Activated T-cell treated with anti-CD3 and anti-CD28 coated beads for 1 hour (primary cell): ENCODE measurements at places on chromosomes 4 and X.
A peak's percentile ranks its signal among the peaks of the same experiment; 100 is the strongest.

DNA sequence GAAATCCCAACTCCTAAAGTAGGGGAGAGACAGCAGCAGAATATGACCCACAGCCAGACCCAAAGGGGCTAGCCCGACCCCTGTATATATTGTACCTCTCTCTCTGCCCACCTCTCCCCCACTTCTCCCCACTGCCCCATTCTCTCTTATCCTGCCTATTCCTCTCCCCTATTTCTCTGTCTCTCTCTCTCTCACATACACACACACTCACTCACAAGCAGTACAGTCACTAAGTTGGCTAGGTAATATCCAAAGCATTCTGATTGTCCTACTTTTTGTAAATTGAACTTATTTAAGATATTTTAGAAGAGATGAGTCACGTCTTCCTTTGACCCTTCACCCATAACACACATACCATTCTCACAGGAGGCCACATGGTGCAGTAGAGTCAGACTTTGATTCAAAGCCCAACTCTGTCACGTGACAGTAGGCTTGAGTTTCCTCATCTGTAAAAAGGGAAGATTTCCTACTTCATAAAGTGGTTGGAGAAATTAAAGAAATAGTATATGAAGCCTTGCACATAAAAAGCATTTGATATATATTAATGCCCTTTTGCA, 29.5 kb downstream of the SRPX2 start:
- no peak for DNase-seq

DNA sequence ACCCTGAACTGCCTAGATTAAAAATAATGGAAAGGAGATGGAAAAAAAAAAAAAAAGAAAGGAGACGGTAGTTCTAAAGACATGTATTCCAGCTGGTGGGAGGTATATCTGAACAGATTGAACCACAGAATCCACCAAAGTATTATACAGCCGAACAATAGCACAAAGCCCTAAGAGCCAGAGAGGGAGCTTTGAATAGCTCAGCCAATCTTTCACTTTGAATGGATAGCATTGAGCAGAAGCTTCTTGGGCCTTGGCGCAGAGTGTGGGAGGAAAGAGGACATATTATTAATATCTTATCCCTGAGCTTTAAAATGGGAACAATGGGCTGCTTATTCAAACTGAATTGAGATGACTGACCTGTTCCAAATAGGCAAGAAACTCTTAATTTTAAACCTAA, 147.8 kb upstream of the PAQR3 start:
- DNase-seq, result no peak

- no peak for DNase-seq
These were observed 1.2 kb upstream of the CDK16 start for GRCh38 chrX:47217121-47217851.

DNA sequence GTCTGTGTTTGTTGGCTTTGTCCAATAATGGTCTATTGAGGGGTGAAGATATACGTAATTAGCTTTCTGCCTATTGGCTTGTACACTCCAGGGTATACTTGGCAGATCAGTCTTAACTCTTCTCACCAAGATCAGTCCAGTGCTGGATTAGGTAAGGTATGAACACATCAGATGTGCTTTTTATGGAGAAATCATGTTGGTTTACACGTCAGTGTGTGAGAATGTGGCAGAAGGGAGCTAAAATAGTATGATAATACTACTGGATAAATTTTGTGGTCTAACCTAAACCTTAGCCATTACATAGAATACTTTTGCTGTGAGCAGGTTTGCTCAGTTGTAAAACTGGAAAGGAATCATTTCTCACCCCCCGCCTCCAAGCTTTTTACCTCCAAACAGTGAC, 4.2 kb downstream of the PDHA1 start:
- DNase-seq, result no peak

DNA sequence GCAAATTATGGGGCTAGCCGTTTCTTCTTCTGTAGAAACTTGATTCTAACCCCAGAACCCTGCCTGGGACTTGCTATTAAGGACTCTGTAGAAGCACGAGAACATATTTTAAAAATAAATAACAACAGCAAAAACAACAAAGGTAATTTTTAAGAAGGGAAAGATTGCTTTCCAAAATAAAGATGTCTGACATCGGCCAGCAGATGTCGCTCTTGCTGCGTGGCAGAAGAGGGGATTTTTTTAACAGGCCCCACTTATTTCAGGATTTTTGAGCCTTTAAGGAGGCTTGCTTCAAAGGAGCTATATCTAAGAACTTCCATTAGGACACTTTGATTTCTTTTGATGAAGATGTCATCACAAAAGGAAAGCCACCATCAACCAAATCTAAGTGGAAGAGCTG, 62.8 kb upstream of the EGFL6 start:
- DNase-seq, result peak; percentile 42

GRCh38 chrX:106220177-106220576, 52.1 kb downstream of the PWWP3B start:
- DNase-seq, result no peak

DNA sequence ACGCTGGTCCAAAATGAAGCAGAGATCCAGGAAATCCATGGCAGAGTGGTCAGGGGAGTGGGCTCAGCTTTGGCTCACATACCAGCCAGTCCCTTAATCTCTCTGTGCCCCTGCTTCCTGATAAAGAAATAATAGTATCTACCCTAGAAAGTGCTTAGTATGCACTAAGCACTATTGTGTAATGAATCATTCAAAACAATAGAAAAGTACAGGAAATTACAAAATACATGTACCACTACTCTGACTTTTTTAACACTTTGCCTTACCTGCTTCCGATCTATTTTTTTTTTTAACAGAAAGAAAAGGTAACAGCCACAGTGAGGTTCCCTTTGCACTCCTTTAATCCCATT, 49.9 kb downstream of the TBC1D9 start:
- DNase-seq, result no peak

DNA sequence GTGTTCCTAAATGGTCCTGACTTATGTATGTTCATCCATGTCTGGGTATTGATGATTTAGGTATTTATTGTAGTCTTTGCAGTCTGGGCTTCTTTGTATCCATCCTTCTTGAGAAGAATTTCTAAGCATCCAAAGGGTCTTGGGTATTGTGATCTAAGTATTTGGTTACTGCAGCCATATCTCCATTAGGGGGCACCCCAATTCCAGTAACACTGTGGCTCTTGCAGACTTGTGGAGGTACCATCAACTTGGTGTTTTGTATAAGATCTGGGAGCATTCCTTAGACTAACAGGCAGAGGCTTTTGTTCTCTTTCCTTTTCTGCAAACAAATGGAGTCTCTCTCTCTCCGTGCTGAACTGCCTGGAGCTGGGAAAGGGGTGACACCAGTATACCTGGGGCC, 113.7 kb upstream of the NEXMIF start:
- no peak for DNase-seq

DNA sequence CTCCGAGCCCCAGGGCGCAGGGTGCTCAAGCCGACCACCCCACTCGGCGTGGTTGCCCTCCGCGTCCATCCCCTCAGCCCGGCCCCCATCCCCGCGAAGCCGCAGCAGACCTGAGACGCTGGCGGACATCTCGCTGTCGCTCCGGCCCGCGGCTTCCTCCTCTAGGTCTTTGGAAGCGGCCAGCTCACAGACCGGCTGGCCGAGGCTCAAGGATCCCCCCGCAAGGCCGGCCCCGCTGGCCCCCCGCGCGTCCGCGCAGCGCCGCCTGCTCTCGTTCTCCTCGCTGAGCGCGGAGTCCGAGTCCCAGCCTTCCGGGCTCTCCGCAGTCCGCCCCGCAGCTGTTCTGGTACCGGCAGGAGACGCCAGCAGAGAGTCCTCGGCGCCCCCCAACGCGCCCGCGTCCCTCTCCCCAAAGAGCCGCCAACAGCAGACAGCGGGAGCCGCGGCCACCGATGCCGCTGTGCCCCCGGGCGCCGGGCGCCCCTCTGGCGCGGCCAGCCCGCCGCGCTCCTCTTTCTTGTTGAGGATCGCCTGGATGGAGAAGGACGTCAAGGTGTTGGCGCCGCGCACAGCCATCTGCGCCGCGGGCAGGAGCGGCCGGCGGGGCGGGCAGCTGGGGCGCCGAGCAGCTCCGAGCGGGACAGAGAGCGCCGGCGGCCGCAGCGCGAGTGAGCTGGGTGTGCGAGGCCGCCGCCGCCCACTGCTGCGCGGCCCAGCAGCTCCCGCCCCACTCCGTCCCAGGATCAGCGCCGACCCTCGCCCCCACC, at the start of gene NKX3-2:
NKX3-2 (minus strand) TSS at position 670 of the 767 bp plus-strand sequence; CDS start at position 576, 94 bp downstream.
- DNase-seq, result no peak

GRCh38 chrX:23292988-23293651, 41.5 kb upstream of the PTCHD1 start:
- DNase-seq, result no peak

- no peak for DNase-seq
These were observed 23.6 kb downstream of the IL3RA start for GRCh38 chrX:1360171-1360570.

- DNase-seq, result no peak
These were observed 454.2 kb downstream of the NLGN4X start for GRCh38 chrX:5774446-5774845.

DNA sequence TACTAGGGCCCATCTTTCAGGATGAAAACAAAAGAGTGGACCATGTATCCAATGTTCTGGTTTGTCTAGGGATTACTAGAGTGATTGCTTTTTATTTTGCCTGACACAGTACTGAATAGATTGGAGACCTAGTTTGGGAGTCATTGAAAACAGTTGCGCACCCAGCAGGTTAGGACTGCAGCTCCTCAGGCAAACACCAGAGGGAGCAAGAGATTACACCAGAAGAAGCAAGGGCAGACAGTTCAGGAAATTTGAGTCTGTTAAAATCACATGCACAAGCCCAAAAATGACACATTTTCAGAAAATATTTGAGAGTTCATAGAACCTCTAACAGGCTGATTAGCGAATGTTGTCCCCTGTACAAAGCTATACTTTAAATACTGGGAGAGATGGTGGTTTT, 55.6 kb downstream of the CYLC1 start:
- DNase-seq, result no peak

DNA sequence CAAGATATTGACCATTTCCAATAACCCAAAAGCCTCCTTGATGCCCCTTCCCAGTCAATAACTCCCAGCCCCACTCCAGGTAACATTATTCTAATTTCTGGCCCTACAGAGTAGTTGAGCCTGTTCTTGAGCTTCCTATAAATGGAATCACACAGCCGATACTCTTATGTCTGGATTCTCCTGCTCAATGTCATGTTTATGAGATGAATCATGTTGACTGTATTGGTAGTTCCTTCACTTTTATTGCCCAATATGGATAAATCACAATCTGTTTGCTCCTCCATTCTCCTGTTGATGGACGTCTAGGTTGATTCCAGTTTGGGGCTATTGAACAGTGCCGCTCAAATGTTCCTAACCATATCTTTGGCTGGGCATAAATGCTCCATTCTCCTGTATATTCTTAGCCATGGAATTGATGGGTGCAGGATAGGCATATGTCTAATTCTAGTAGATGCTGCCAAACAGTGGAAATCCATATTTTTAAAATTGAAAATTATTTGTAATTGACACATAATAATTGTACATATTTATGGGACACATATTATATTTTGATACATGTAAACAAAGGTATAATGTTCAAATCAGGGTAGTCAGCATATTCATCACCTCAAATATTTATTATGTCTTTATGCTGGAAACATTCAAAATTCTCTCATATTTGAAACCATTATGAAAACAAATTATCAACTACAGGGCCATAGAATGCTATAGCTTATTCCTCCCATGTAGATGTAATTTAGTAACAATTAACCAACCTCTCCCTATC, 40.5 kb upstream of the SLC2A9 start:
- DNase-seq, result no peak

- DNase-seq, result no peak
These were observed 63.8 kb upstream of the WWC2 start for GRCh38 chr4:183035256-183035655.

- DNase-seq, result peak; percentile 63
These were observed 1.6 kb upstream of the IDUA start for GRCh38 chr4:985123-985830.

DNA sequence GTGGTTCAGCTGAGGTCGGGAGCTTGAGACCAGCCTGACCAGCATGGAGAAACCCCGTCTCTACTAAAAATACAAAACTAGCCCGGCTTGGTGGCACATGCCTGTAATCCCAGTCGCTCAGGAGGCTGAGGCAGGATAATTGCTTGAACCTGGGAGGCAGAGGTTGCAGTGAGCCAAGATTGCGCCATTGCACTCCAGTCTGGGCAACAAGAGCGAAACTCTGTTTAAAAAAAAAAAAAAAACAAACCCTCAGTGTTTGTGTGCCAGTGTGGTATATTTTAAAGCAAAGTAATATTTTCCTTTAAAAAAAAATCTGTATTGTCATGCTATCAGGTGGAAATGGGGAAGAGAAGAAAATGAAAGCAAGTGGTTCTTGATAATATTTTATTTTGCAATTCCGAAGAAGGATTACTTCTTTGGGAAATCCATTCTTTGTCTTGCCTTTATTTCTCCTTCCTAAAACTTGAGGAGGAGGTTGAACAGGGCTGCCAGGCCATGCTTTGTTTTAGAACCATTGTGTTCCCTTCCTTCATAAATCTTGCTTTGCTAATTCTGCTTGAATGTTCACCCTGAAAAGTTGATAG, 14.4 kb downstream of the ALG13 start:
- DNase-seq, result no peak

GRCh38 chr4:24174602-24175001, 284.8 kb upstream of the PPARGC1A start:
- no peak for DNase-seq

GRCh38 chr4:22814906-22815305, 122.2 kb downstream of the GBA3 start:
- DNase-seq, result no peak

- no peak for DNase-seq
These were observed 48.1 kb upstream of the PLK4 start for GRCh38 chr4:127832585-127832984.
